Progenitor cell of endocrine pancreas (in vitro differentiated cells): ENCODE measurements at places on chromosomes 1 and 21. TPM values are rescaled to one million over a fixed set of nuclear protein-coding genes. Genes with fewer than 3 reads are reported as not detected.

Gene TMED5
- 35.4 and 37.4 TPM in 2 replicates for total RNA-seq

Gene TRMT1L
- total RNA-seq = 23.4 and 30.6 TPM in 2 replicates

Gene ASTN1
- 0.51 and 0.72 TPM in 2 replicates for total RNA-seq

Gene KRTCAP2
- 146 and 149 TPM in 2 replicates for total RNA-seq

Gene IVL
- total RNA-seq = not detected in 2 replicates

Gene WDR64
- 0.07 TPM in 1 of 2 replicates, not detected in the other for total RNA-seq

Gene LRRC3
- 5.1 and 5.7 TPM in 2 replicates for total RNA-seq

Gene NPHS2
- total RNA-seq = 0.18 TPM in 1 of 2 replicates, not detected in the other

Gene CYYR1
- 25.8 and 27.5 TPM in 2 replicates for total RNA-seq

Gene CACNA1S
- 0.05 TPM in 1 of 2 replicates, not detected in the other for total RNA-seq

Gene ATAD3C
- total RNA-seq = 1.6 and 1.9 TPM in 2 replicates

Gene FNDC5
- total RNA-seq = 6.3 and 7.8 TPM in 2 replicates

DNA sequence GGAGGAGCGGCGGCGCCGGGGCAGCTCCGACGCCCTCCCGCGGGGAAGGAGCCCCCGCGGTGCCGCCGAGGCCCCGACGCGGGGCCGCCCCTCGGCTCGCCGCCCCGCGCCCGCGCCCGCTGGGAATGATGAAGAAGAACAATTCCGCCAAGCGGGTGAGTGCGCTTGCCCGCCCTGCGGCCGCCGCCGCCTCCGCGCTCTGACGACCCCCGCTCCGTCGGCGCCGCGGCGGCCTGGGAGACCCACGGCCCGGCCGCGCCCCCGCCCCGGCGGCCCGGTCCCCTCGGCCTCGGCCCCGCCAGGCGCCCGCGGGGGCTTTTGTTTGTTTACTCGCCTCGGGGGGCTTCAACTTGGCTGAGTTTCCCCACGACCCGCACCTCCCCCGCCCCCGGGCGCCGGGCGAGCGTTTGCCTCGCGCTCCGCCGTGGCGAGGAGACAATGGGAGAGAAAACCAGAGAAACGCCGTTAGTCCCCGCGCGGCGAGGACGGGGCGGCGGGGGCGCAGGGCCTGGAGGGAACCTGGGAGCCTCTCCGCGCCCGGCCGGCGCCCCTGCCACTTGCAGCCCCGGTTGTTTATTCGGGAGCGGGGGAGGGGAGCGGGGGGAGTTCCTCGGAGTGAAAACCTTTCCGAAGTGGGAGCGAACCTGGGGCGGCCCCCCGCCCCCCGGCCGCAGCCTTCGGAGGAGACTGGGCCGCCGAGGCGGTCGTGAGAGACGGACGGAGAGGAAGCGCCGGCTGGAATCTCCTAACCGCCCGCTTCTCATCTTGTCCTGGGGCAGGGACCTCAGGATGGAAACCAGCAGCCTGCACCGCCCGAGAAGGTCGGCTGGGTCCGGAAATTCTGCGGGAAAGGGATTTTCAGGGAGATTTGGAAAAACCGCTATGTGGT is 661 bp downstream of the PLEKHO1 start:
- DNase-seq = peak; percentile 34
- no peaks in the 10 kb centered on the region for H3K27me3 ChIP-seq
- peaks cover 20% of the 10 kb centered on the region for H3K36me3 ChIP-seq
- H3K27ac ChIP-seq = peak overlapping the region; percentile 97
- peak overlapping the region; percentile 93 for H3K4me3 ChIP-seq

- peaks cover 3% of the 10 kb centered on the region for H3K27me3 ChIP-seq
- no peaks in the 10 kb centered on the region for H3K36me3 ChIP-seq
- peaks cover 5% of the 10 kb centered on the region for H3K4me1 ChIP-seq
Measured at GRCh38 chr1:207112616-207113296, 8.7 kb downstream of the C4BPA start.

- H3K27me3 ChIP-seq = peaks cover 53% of the 10 kb centered on the region
- no peak for DNase-seq
- no peak overlapping the region for H3K4me3 ChIP-seq
- H3K4me1 ChIP-seq = no peaks in the 10 kb centered on the region
- no peaks in the 10 kb centered on the region for H3K36me3 ChIP-seq
- no peak overlapping the region for H3K27ac ChIP-seq
Measured at GRCh38 chr1:36699113-36699911, 216.6 kb upstream of the CSF3R start.

DNA sequence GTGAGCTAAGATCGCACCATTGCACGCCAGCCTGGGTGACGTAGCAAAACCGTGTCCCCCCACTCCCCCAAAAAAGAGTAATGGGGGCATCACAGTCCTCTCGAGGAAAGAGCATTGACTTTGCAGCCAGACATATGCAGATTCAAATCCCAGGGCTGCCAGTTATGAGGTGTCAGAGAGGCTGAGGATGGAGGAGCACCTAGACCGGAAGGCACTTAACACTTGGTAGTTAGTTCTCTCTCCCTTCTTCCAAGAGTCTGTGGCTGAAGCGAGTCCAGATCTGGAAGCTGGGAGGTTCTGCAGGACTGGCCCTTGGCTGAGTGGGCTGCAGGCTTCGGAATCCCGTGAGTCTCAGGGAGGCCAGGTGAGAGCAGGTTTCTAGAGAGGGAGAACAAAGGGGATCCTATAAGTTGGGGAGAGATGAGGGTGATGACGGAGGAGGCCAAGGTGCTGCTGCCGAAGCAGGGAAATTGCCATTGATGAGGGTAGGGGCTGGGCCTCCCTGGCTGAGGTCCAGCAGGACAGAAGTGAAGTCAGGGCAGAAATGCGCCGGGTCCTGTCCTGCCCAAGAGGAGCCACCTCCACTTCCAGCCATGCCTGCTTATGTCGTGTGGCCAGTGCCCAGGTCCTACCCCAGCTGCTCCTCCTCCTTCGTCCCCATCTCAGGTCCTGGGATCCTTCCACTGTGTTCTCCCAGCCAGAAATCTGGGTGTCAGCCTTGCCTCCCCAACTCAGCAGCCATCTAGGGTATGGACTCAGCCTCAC is 13.3 kb upstream of the SPOCD1 start:
- no peak overlapping the region for H3K27ac ChIP-seq
- no peaks in the 10 kb centered on the region for H3K36me3 ChIP-seq
- no peak overlapping the region for H3K4me3 ChIP-seq

- H3K36me3 ChIP-seq = no peaks in the 10 kb centered on the region
- H3K4me3 ChIP-seq = no peak overlapping the region
- H3K4me1 ChIP-seq = no peaks in the 10 kb centered on the region
Measured at GRCh38 chr1:200258447-200259375, 151.1 kb downstream of the ZNF281 start.

DNA sequence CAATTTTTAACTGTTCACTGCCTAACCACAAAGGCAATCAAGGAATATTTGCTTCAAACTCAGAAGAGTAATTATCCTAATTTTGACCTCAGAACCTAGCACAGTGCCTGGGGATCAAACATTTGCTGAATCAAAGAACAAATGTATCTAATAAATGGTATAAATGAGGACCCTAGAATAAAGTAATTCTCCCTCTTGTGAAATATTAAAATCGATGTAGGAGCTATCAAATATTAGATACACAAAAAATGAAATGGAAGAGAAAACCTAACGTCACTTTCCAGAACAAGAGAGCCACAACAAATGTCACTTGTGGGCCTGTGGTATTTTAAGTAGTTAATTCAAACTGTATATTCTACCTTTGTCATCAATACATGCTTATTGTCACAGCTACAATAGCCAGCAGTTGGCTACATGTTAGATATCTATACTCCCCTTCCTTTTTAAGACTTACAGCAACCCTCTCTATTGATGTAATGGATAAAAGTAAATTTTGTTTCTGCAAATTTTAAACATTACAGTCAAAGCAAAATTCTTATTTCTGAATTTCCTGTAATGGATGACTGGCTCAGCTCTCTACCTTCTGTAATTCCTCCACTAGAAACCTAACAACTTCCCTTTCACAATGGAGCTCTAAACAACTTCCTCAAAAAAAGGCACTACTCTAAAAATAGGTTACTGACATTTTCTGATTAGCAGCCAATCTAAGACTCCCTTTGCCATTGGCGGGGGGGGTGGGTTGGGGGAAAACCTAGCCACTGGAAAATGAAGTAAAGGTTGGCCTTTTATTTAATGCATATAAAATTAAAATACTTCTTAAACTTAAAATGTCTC is 37.6 kb downstream of the PUM1 start:
- peaks cover 44% of the 10 kb centered on the region for H3K4me1 ChIP-seq
- no peak for DNase-seq
- H3K27ac ChIP-seq = peak overlapping the region; percentile 82
- H3K27me3 ChIP-seq = no peaks in the 10 kb centered on the region

DNA sequence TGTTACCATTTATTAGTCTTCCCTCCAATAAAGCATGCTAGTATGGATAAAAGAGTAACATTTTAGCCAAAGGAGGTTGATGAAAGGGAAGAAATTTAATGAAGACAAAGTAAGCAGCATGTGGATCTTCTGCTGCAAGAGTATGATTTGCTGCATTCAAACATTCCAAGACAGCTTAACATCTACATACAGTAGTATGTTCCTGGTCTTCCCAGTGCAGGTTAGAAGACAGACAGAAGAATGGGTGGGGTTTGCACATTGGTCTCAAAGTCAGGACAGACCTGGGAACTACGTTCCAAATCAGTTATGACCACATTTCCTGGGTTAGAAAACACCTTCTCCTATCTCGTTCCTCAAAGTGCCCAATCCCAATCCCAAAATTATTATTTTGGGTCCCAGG is 43.3 kb downstream of the PUM1 start:
- peaks cover 17% of the 10 kb centered on the region for H3K36me3 ChIP-seq
- H3K27me3 ChIP-seq = no peaks in the 10 kb centered on the region
- no peak for DNase-seq

GRCh38 chr1:92711473-92712165 is 73.3 kb downstream of the EVI5 start:
- peaks cover 12% of the 10 kb centered on the region for H3K36me3 ChIP-seq
- no peaks in the 10 kb centered on the region for H3K27me3 ChIP-seq
- H3K4me1 ChIP-seq = peaks cover 33% of the 10 kb centered on the region
- peak overlapping the region; percentile 80 for H3K27ac ChIP-seq
- H3K4me3 ChIP-seq = no peak overlapping the region
- no peak for DNase-seq

DNA sequence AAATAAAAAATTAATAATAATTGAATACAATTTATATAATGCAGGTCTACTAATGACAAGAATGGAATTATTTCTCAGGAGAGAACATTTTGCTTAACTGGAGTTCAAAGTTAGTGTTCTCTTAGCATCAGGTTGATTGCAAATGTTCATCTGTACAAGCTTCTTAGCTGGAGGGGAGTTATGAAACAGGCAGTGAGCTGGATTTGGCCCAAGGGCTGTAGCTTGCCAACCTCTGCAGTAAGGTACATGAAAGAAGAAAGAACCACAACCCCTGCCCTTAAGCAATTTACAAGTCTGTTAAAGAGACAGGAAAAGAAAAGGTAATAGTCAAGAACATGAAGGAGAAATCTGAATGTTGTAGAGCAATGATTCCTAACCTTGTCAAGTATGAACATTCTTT is 17.0 kb downstream of the LPGAT1 start:
- no peaks in the 10 kb centered on the region for H3K27me3 ChIP-seq
- peaks cover 30% of the 10 kb centered on the region for H3K36me3 ChIP-seq
- H3K27ac ChIP-seq = no peak overlapping the region
- H3K4me3 ChIP-seq = no peak overlapping the region
- H3K4me1 ChIP-seq = peaks cover 8% of the 10 kb centered on the region

GRCh38 chr1:101280942-101281654 is 44.3 kb downstream of the S1PR1 start:
- peaks cover 13% of the 10 kb centered on the region for H3K4me1 ChIP-seq
- no peaks in the 10 kb centered on the region for H3K36me3 ChIP-seq
